ENCODE measurements at places on chromosomes 7 and 10. TPM values are rescaled to one million over a fixed set of nuclear protein-coding genes. Genes with fewer than 3 reads are reported as not detected.

SEPTIN7 gene
- 188 TPM for total RNA-seq

KLLN gene
- 0.06 TPM for total RNA-seq

RSPH10B gene
- 0.23 TPM for total RNA-seq

SUN3 gene
- not detected for total RNA-seq

NPSR1 gene
- not detected for total RNA-seq

LBX1 gene
- total RNA-seq, result not detected

FXYD4 gene
- total RNA-seq, result not detected

COL28A1 gene
- 0.40 TPM for total RNA-seq

PCGF5 gene
- total RNA-seq, result 27.4 TPM

IGFBP1 gene
- total RNA-seq, result 4.6 TPM

FAM20C gene
- total RNA-seq, result 84.2 TPM

ERV3-1 gene
- total RNA-seq, result 9.7 TPM

SMO gene
- total RNA-seq, result 25.5 TPM

CTAGE4 gene
- total RNA-seq, result 2.8 TPM

BAZ1B gene
- 47.2 TPM for total RNA-seq

AOC1 gene
- total RNA-seq, result 2.8 TPM

CXCL12 gene
- total RNA-seq, result 0.46 TPM

PCDH15 gene
- 0.07 TPM for total RNA-seq

WASL gene
- total RNA-seq, result 15.6 TPM

PKD2L1 gene
- not detected for total RNA-seq

CPEB3 gene
- total RNA-seq, result 0.58 TPM

TWNK gene
- 5.2 TPM for total RNA-seq

ATP6V0E2 gene
- total RNA-seq, result 62.2 TPM

CCL26 gene
- total RNA-seq, result not detected

DLX5 gene
- not detected for total RNA-seq

C10orf143 gene
- total RNA-seq, result 0.22 TPM

ARHGAP22 gene
- total RNA-seq, result 24.5 TPM

AOAH gene
- total RNA-seq, result 0.51 TPM

PTN gene
- total RNA-seq, result 21.5 TPM

STRIP2 gene
- total RNA-seq, result 6.3 TPM

MALRD1 gene
- total RNA-seq, result 0.06 TPM

SPDYE8 gene
- not detected for total RNA-seq

PDGFA gene
- total RNA-seq, result 11.6 TPM

NPFFR1 gene
- total RNA-seq, result 0.14 TPM

ARID5B gene
- total RNA-seq, result 16.5 TPM

TMEM176B gene
- not detected for total RNA-seq

CPVL gene
- 31.3 TPM for total RNA-seq

SPAM1 gene
- not detected for total RNA-seq

C10orf120 gene
- not detected for total RNA-seq

GJD4 gene
- total RNA-seq, result not detected

FAM131B gene
- 1.5 TPM for total RNA-seq

IMPDH1 gene
- total RNA-seq, result 64.3 TPM

MLLT10 gene
- 15.8 TPM for total RNA-seq

BUB3 gene
- 128 TPM for total RNA-seq

TBRG4 gene
- 119 TPM for total RNA-seq

HTR7 gene
- total RNA-seq, result 0.06 TPM

CUBN gene
- total RNA-seq, result under 0.01 TPM

WDFY4 gene
- total RNA-seq, result not detected

PAPOLB gene
- total RNA-seq, result not detected

TMEM236 gene
- 0.07 TPM for total RNA-seq

PPP1R3A gene
- total RNA-seq, result not detected

DYNC1I1 gene
- total RNA-seq, result 0.06 TPM

GIMAP2 gene
- 0.07 TPM for total RNA-seq

FBXL15 gene
- 34.6 TPM for total RNA-seq

LRRN3 gene
- total RNA-seq, result not detected

CCDC172 gene
- not detected for total RNA-seq

TRIM73 gene
- 0.14 TPM for total RNA-seq

Data from epithelial cell of proximal tubule (primary cell).